HuH-7 (cell line): ENCODE measurements at places on chromosomes 7 and 10.

DNA sequence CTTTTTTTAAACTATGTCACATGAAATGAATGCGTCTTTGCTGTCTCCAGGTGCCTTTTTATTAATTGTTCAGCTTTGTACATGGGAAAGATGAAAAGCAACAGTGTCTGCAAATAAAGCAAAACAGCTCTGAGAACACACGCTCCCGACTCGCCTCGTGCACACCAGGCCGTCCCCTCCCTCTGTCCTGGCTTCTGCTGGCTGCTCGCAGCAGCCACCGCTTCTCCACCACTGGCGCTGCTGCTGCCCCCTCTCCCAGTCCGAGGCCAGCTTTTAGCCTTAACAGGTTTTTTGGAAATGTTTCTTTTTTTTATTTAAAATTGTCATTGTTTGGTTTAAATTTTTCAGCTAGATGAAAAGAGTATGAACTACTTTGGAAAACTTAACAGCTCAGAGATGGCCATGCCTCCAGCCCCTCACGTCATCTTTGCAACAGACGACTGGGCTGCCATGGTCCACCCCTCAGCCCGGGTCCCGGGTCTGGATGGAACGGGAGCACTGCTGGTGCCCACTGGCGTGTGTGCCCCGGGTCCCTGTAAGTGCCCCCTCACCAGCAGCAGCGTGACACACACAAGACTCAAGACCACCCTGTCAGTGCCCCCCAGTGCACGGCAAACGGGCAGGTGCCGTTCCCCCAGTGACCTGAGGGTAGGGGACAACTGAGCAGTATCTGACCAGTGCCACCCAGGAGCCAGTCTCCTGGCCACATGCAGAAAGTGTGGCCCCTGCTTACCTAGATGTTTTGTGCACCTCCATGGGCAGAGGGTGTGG is 415.6 kb upstream of the FOXK1 start:
- DNase-seq = peak; percentile 0

GRCh38 chr10:88312855-88313254 is 270.3 kb downstream of the RNLS start:
- no peak for DNase-seq

GRCh38 chr10:1893941-1894340 is 156.6 kb upstream of the ADARB2 start:
- DNase-seq = no peak

GRCh38 chr10:15169555-15170401 is 1.3 kb upstream of the NMT2 start:
- no peak for DNase-seq

- DNase-seq = no peak
Observed at GRCh38 chr10:47027108-47027783, 116.0 kb downstream of the PTPN20 start.
